ENCODE measurements at places on chromosomes 16 and 17.

DNA sequence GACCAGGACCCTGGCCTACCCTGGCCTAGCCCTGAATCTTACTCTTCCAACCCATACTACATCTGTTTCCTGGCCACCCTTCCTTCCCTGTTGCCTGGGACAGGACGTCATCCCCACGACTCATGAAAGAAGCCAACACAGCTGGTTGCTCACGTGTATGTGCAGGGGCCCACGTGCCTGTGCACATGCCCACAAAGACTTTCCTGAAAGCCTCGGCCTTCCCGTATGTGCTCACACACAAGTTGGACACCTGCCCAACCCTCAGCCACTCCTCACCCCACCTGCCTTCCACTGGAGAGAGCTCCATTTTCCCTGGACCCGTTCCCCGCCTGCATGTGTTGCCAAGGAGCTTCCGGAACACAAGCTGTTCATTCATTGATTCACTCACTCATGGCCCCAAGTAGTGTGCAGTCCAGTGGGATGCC, 7.0 kb downstream of the PLXDC1 start:
- DNase-seq: no peak

GRCh38 chr16:19330841-19331397, 45.4 kb downstream of the CLEC19A start:
- DNase-seq: no peak

- DNase-seq: no peak
Measured at GRCh38 chr17:60091109-60091508, 12.4 kb upstream of the HEATR6 start.

DNA sequence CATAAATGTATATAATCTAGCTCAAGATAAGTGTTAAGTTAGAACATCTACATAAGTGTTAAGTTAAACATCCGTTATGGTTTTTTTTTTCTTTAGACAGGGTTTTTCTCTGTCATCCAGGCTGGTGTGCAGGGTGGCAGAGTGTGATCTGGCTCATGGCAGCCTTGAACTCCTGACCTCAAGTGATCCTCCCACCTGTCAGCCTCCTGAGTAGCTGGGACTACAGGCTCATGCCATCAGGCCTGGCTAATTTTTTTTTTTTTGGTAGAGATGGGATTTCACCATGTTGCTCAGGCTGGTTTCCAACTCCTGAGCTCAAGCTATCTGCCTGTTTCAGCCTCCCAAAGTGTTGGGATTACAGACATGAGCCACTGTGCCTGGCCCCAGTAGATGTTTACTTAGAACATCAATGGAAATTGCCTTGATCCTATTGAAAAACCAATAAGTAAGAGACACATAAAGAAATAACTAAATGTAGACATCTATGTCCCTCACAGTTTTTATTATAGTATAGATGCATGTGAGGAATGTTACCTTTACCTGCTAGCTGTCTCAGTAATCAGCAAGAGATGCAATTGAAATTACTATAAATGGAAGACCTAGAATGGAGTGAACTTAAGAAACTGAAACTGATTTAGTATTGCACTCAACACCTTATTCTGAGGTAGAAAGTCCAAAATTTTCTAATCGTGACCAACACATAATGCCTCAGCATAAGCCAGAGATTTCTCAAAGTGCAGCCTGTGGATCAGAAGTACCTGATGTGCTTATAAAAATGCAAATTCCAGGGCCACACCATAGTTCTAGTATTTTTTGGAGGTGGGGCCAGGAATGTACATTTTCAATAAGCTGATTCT, 5.5 kb upstream of the FAM20A start:
- DNase-seq: no peak

- no peak for DNase-seq
Measured at GRCh38 chr17:2034806-2035540, 5.0 kb downstream of the DPH1 start.

DNA sequence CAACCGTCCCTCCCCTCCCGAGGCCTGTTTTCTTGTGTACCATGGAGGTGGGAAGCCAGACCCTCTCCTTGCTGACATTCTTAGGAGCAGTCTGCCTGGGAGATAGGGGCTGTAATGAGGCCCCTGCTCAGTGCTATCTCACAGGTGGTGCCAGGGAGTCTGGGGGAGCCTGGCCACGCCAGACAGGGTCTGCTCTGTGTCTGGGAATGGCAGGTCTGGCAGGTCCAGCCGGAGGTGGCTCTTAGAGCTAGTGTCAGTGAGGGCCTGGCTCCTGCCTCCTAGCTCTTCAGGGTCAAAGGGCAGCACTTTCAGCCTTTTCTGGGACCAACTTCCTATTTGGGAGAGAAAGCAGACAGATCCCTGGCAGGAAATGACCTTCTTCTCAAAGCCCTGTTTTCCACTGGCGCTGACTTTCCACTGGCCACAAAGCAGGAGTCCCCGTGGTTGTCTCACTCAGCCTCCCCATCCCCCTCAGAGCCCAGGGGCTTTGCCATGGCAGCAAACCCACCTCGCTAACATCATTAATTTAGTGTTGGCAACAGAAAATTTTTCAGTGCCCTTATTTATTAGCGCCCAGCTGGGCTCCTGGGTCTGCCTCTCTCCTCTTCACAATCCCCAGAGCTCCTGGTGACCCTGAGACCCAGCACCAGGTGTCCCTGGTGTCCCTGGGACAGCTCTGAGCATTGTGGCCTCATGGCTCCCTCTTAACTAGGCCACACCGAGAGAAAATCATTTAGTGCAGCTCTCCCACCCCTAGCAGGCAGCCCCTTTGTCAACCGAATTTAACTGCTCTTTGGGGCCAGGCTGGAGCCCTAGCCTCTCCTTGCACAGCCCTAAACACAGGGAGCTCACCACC, 24.0 kb upstream of the DOK4 start:
- DNase-seq: no peak

- no peak for DNase-seq
Measured at GRCh38 chr16:57113042-57113453, 20.7 kb downstream of the CPNE2 start.

- no peak for DNase-seq
Measured at GRCh38 chr17:5610956-5611355, 26.6 kb upstream of the NLRP1 start.

DNA sequence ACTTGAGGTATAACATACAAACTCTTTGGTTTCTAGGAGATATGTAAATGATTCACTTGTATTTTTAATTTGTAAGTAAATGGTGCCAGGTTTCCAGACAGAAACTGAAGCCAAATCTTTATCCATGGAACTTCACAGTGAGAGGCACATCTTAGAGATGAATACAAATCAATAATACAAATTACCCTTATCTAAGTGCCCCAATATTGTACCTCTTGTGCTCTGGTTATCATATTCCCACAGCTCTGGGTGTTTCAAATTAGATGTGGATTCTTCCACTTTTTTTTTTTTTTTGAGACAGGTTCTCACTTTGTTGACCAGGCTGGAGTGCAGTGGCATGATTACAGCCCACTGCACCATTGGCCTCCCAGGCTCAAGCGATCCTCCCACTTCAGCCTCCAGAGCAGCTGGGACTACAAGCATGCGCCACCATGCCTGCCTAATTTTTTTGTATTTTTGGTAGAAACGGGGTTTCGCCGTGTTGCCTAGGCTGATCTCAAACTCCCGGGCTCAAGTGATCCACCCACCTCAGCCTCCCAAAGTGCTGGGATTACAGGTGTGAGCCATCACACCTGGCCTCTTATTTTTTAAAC, 38.0 kb upstream of the DHX40 start:
- DNase-seq: no peak
